ENCODE measurements at places on chromosomes 4 and X. TPM values are rescaled to one million over a fixed set of nuclear protein-coding genes. Genes with fewer than 3 reads are reported as not detected.

- DNase-seq = no peak
Observed at GRCh38 chrX:107823456-107823855, 2.2 kb upstream of the MID2 start.

DNA sequence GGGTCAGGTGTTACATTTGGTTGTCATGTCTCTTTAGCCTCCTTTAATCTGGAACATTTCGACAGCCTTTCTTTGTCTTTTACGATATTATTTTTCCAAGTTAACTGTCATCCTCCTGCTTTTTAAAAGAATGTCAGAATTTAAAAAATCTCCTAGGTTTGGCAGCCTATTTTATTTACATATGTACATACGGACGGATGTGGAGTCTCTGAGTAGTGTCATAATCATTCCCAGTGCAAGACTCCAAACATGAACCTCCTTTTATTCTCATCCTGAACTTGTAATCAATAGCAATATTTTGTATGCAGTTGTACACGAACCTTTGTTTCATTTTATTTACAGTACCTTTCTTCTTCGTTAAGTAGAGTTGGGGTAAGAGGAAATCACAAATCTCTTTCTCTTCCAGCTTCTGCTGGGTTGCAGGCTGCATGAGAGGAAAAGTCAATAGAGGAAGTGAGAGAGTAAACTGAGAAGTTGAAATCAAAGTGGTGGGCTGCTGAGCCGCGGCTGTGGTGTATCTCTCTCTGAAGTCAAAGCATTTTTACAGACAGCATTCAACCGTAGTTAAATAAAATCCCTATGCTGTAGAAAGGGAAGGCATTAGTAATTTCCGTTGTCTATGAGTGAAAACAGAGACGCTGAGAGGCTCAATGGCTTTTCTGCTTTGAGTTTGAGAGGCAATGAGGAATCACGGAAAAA, 53.9 kb upstream of the RPS6KA3 start:
- no peak for DNase-seq

DNA sequence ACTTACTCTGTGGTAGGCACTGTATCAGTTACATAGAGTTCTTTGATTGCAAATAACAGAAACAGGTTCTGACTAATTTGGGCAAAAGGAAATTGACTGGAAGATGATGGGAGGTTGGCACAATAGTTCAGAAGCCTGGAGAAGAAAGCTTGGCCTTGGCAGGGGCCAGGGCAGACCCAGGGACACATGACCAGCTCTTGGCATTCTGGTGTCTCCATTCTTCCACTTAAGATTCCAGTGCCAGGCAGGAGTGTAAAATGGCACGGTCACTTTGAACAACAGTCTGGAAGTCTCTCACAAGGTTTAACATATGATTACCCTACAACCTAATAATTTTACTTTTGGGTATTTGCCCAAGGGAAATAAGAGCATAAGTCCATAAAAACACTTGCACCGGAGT, 175.9 kb downstream of the BCOR start:
- DNase-seq = no peak

- DNase-seq = no peak
Observed at GRCh38 chr4:138961129-138961528, 54.5 kb upstream of the NOCT start.

- DNase-seq = no peak
Observed at GRCh38 chr4:113056318-113056717, 6.9 kb downstream of the ANK2 start.

DNA sequence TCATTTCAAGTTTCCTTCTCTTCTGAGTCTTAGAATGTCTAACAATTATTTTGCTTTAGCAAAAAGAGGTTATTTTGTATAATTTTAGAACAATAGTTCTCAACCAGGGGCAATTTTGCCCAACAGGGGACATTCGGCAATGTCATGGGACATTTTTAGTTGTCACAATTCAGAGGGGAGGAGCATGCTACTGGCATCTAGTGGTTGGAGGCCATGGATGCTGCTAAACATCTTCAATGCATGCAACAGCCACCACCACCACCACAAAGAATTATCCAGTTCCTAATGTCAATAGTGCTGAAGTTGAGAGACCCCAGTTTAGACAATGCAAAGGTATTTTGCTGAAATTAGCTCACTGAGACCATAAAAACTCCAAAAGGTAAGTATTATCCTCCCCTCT, 122.5 kb downstream of the ARHGAP6 start:
- DNase-seq = no peak

GRCh38 chr4:10045481-10045880, 24.2 kb upstream of the SLC2A9 start:
- no peak for DNase-seq

DNA sequence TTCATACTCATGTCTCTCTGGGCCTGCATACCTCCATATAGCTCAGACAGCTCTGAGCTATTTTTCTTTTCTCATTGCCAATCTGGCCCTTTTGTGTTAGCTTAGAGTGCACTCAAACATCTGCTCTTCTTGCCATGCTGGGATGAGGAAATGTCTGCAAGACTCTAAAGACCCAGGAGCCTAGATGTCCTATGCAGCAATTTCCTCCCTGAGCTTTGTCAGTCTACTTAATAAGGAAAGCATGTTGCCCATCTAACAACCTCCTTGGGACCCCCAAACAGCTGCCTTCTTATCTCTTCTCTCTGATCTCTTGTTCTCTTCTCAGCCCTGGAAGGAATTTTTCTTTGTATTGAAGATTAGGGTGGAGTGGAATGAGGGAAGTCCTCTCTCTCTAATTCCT, 69.2 kb downstream of the UCHL1 start:
- DNase-seq = no peak

- DNase-seq = no peak
Observed at GRCh38 chrX:22237479-22237878, 35.2 kb upstream of the CBLL2 start.

- no peak for DNase-seq
Observed at GRCh38 chr4:85512446-85513205, 37.7 kb downstream of the ARHGAP24 start.

DNA sequence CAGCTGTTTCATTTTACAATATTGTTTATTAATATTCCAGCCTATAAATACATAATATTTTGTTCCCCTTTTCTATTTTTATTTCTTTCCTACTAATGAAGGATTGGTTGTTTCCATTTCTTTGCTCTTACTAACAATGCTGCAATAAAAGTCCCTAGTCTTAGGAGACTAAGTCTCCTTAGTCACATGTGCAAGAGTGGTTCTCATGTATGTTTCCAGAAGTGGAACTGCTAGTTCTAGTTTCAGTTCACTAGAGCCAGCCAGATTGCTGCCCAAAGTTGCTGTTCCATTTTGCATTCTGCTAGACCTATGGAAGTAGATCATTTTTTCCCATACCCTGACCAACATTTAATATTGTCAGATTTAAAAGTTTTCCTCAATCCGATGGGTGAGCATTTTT, 44.3 kb downstream of the CNGA1 start:
- no peak for DNase-seq

RCHY1 gene
- 16.5 TPM for total RNA-seq

DNA sequence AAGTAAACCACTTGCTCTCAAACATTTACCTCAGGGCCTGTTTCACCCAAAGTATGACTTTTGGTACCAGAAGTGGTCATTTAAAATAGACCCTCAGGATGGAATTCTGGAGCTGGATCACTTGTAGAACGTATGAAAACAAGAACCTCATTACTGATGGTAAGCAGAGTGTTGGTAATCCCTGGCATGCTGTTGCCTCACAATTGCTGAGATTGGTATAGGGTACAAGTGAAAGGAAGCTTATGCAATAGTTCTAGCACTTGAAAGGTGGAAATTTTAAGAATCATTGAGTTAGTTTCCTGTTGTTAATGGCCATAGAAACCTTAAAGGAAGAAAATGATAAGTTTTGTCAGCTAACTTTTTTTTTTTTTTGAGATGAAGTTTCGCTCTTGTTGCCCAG, 22.3 kb upstream of the THOC2 start:
- no peak for DNase-seq

COL4A6 gene
- 15.3 TPM for total RNA-seq

- no peak for DNase-seq
Observed at GRCh38 chr4:184444215-184444952, 30.0 kb downstream of the IRF2 start.

GRCh38 chrX:9342561-9343051, 122.3 kb upstream of the TBL1X start:
- DNase-seq = peak; percentile 70

- no peak for DNase-seq
Observed at GRCh38 chr4:112557676-112558411, 41.9 kb upstream of the NEUROG2 start.

CXCR3 gene
- total RNA-seq = not detected

- DNase-seq = no peak
Observed at GRCh38 chr4:146033149-146033548, 94.5 kb upstream of the ZNF827 start.

DCAF8L2 gene
- not detected for total RNA-seq

CLDN34 gene
- not detected for total RNA-seq

Data from lower leg skin (tissue), 4 donors.